ENCODE measurements at places on chromosomes 2 and 18. TPM values are rescaled to one million over a fixed set of nuclear protein-coding genes. Genes with fewer than 3 reads are reported as not detected.
A peak's percentile ranks its signal among the peaks of the same experiment; 100 is the strongest.

Gene GAD1
- 17.8 TPM for total RNA-seq

Gene RRM2
- 233 TPM for total RNA-seq

Gene BMP10
- not detected for total RNA-seq

Gene LRATD1
- not detected for total RNA-seq

Gene NT5DC4
- total RNA-seq: 1.2 TPM

Gene RPIA
- 32.3 TPM for total RNA-seq

Gene EPB41L3
- total RNA-seq: 3.4 TPM

GRCh38 chr2:11988691-11989353, 242.4 kb downstream of the LPIN1 start:
- no peaks in the 10 kb centered on the region for H3K36me3 ChIP-seq
- no peak overlapping the region for H3K4me3 ChIP-seq
- H3K4me1 ChIP-seq: no peaks in the 10 kb centered on the region
- peaks cover 16% of the 10 kb centered on the region for H3K27me3 ChIP-seq

- no peak overlapping the region for H3K27ac ChIP-seq
- H3K27me3 ChIP-seq: no peaks in the 10 kb centered on the region
- DNase-seq: no peak
Measured at GRCh38 chr2:56263876-56264275, 80.1 kb downstream of the CCDC85A start.

DNA sequence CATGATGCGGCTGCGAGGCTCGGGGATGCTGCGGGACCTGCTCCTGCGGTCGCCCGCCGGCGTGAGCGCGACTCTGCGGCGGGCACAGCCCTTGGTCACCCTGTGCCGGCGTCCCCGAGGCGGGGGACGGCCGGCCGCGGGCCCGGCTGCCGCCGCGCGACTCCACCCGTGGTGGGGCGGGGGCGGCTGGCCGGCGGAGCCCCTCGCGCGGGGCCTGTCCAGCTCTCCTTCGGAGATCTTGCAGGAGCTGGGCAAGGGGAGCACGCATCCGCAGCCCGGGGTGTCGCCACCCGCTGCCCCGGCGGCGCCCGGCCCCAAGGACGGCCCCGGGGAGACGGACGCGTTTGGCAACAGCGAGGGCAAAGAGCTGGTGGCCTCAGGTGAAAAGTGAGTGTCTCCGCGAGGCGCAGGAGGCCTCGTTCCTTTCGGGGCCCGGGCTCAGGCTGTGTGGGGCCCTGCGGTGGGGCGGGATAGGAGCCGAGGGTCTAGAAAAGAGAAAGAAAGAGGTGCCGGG, 520 bp downstream of the GLS start:
- peaks cover 35% of the 10 kb centered on the region for H3K4me1 ChIP-seq
- H3K27me3 ChIP-seq: no peaks in the 10 kb centered on the region
- peak overlapping the region; percentile 94 for H3K4me3 ChIP-seq
- peak overlapping the region; percentile 98 for H3K27ac ChIP-seq
- H3K36me3 ChIP-seq: peaks cover 34% of the 10 kb centered on the region

GRCh38 chr18:62337336-62337735, 12.2 kb downstream of the TNFRSF11A start:
- H3K4me3 ChIP-seq: no peak overlapping the region
- H3K36me3 ChIP-seq: peaks cover 3% of the 10 kb centered on the region
- peaks cover 42% of the 10 kb centered on the region for H3K4me1 ChIP-seq
- no peak overlapping the region for H3K27ac ChIP-seq
- peaks cover 59% of the 10 kb centered on the region for H3K27me3 ChIP-seq
- no peak for DNase-seq

GRCh38 chr2:230877759-230878598, 13.2 kb downstream of the ITM2C start:
- no peaks in the 10 kb centered on the region for H3K27me3 ChIP-seq
- DNase-seq: peak; percentile 50
- H3K4me3 ChIP-seq: peak overlapping the region; percentile 39
- H3K36me3 ChIP-seq: no peaks in the 10 kb centered on the region
- H3K4me1 ChIP-seq: peaks cover 28% of the 10 kb centered on the region

- H3K27ac ChIP-seq: no peak overlapping the region
- H3K36me3 ChIP-seq: no peaks in the 10 kb centered on the region
- no peak for DNase-seq
- H3K4me1 ChIP-seq: no peaks in the 10 kb centered on the region
Measured at GRCh38 chr2:183963609-183964008, 634.7 kb upstream of the ZNF804A start.

- no peak overlapping the region for H3K27ac ChIP-seq
- H3K27me3 ChIP-seq: no peaks in the 10 kb centered on the region
- no peak overlapping the region for H3K4me3 ChIP-seq
- H3K36me3 ChIP-seq: no peaks in the 10 kb centered on the region
Measured at GRCh38 chr2:145617420-145617819, 1097.5 kb upstream of the ZEB2 start.

- no peak overlapping the region for H3K4me3 ChIP-seq
- DNase-seq: no peak
- H3K27me3 ChIP-seq: peaks cover 23% of the 10 kb centered on the region
Measured at GRCh38 chr2:118921646-118922045, 20.3 kb upstream of the MARCO start.

DNA sequence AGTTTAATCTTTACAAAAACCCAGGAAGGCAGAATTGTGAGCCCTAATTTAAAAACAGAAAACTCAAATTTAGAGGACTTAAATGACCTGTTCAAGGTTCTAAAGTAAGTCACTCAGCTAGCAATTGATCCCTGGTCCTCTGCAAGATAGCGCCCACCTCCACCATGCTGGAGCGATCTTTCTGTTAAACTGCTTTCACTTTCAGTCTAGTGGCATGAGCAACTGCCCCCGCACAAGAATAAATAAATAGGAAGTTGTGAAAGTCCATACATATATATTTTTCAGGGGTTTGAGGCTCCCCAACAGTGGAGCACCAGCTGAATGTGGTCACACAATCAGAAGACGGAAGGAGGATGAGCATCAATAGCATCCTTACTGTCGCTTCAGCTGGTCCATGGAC, 217.9 kb downstream of the NAPG start:
- H3K36me3 ChIP-seq: no peaks in the 10 kb centered on the region
- no peak overlapping the region for H3K27ac ChIP-seq
- no peak for DNase-seq
- H3K4me3 ChIP-seq: no peak overlapping the region
- H3K27me3 ChIP-seq: no peaks in the 10 kb centered on the region
- H3K4me1 ChIP-seq: peaks cover 5% of the 10 kb centered on the region

GRCh38 chr2:159419403-159419802, 132.9 kb upstream of the WDSUB1 start:
- no peaks in the 10 kb centered on the region for H3K4me1 ChIP-seq
- H3K27ac ChIP-seq: no peak overlapping the region
- peaks cover 3% of the 10 kb centered on the region for H3K36me3 ChIP-seq
- H3K4me3 ChIP-seq: no peak overlapping the region

- peak overlapping the region; percentile 92 for H3K4me3 ChIP-seq
- H3K27ac ChIP-seq: no peak overlapping the region
- no peak for DNase-seq
- peaks cover 1% of the 10 kb centered on the region for H3K36me3 ChIP-seq
Measured at GRCh38 chr2:108535357-108535631, 1.0 kb downstream of the LIMS1 start.

DNA sequence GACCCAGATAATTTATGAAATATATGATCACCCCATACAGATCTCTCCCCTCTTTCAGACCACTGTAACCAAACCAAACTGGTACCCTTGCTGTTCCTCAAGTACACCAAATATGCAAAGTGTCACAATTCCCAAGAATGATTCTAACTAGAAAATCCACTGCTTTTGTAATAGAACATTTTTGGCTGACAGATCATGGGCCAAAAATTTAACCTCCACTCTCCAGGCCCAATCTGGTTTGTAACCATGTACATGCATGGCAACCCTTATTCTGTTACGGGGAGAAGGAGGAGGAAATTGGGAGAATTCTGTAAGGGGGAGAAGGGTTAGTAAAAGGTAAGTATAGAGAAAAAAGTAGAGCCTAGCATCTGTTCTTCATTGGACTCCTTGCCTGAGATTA, 62.0 kb downstream of the IKZF2 start:
- H3K27me3 ChIP-seq: no peaks in the 10 kb centered on the region
- peaks cover 11% of the 10 kb centered on the region for H3K4me1 ChIP-seq
- peak overlapping the region; percentile 19 for H3K27ac ChIP-seq
- H3K36me3 ChIP-seq: no peaks in the 10 kb centered on the region
- DNase-seq: no peak
